ENCODE measurements at places on chromosomes 11 and 22. TPM values are rescaled to one million over a fixed set of nuclear protein-coding genes. Genes with fewer than 3 reads are reported as not detected.

Gene KDM4E
- total RNA-seq, result not detected

Gene STK33
- total RNA-seq, result 2.4 TPM

Gene DGCR6
- 0.59 TPM for total RNA-seq

Gene MS4A1
- not detected for total RNA-seq

Gene SULT4A1
- total RNA-seq, result 0.20 TPM

Gene MRGPRG
- total RNA-seq, result not detected

Gene RTN4RL2
- total RNA-seq, result 0.13 TPM

Gene SEPTIN5
- 57.5 TPM for total RNA-seq

Gene HBD
- 0.36 TPM for total RNA-seq
